GM19239 (cell line): ENCODE measurements at places on chromosomes 4 and X.
A peak's percentile ranks its signal among the peaks of the same experiment; 100 is the strongest.

DNA sequence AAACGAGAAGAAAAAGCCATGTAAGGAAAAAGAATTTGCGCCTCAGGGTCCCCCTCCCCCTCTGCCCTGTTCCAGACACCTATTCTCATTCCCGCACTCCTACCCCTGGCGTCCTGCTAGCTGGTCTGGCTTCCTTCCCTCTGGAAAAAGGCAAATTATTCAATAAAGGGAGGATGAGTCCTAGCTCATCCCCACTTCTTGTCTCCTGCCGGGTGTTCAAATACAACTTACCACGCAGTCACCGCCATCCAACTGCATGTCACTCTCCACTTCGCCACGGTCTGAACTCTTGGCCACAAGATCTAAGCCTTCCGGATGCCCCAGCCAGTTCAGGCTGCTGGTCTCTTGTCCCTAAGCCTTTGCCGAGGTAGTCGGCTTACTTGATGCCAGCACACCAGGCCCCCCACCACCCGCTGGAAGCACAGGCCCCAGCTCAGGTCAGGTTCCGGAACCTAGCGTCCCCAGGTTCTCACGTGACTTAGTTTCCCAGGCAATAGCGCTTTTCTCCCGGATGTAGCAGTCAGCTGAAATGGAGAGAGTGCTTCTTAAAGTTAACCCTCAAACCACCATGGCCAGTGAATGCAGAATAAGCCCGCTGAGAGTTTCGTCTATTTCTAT lies 209.6 kb upstream of the SPIN4 start:
- peak; percentile 25 for DNase-seq

DNA sequence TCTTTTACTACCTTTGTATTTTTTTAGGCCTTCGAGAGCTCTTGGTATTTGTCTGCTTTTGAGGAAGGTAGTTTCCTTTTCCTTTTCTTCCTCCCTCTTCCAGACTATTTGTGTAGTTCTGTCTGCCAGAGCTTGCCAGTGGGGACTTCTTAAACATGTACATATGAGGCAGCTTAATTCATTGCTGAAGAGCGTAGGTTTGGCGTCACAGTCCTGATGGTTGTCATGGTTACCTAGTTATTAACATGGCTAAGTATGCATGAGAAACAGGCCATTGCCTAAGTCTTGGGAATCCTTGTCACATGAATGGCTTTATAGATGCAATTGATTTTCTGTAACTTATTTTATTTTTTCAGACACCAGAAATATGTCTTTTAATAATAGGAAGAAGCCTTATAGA lies 48.5 kb upstream of the ARMCX2 start:
- DNase-seq, result no peak

GRCh38 chr4:124017185-124017785 lies 620.7 kb downstream of the SPRY1 start:
- DNase-seq, result no peak

GRCh38 chr4:81599742-81600380 lies 128.2 kb upstream of the RASGEF1B start:
- DNase-seq, result no peak
